ENCODE measurements at places on chromosomes 4 and X.

- no peak for DNase-seq
Measured at GRCh38 chrX:42602136-42602535, 175.8 kb downstream of the PPP1R2C start.

GRCh38 chrX:153768311-153769157, 4.5 kb downstream of the PLXNB3 start:
- no peak for DNase-seq

GRCh38 chr4:101693842-101694398, 96.6 kb upstream of the BANK1 start:
- no peak for DNase-seq

GRCh38 chr4:108834835-108835384, 72.1 kb upstream of the ETNPPL start:
- no peak for DNase-seq

DNA sequence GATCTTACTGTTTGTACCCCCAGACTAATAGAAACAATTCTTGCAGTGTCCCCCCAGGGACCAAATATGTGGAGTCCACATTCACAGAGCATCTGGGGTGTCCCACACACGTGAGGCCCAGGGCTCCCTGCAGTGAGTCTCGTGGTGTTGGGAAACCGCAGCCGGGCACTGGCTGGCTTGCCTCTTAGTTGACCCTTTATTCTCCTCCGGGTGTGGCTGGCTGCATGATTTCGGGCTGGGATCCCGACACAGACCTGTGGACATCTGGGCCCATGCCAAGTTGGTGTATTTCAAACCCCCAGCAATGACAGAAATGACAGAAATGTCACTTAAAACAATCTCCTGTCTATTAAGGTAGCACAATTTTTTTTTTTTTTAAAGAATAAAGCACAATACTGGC, 15.6 kb upstream of the CLDN24 start:
- DNase-seq, result no peak
